Inflammatory macrophage (primary cell): ENCODE measurements at places on chromosomes 4 and X.

DNA sequence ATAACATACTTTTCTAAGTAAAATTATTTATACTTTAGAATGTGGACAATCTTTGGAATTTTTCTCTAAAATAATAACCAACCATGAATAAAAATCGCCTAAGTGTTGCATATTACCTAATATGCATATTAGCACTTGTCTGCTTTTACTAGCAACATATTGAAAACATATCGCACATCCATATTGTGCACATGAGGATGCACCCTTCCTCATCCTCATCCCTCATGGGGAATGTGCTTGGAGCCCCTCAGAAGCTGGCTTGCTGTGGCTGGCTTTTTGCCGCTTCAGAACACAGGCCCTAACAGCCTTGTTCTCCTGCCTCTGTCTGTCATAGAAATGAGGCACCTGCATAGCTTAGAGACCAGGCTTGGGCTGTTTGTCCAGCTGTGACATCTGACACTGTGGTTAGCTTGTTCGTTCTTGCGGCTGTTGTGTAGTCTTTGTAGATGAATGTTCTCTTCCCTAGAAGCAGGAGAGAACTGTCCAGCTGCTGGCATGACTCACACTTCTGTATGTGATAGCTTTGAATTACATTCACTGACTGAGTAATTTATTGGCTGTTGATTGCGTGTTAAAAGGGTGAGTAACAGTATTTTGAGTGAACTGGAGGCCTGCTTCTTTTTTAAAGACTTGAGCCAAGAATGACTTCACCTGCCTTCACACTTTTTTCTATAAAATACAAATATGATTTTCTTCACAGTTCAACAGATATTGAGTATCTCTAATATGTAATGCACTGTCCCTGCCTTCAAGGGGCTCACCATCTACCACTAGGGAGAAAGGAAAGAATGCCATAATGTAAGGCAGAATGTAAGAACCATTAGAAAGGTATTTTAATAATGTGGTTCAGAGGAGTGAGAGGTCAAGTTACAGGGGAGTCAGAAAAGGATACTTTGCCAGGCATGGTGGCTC is 81.9 kb downstream of the HMGB2 start:
- DNase-seq = peak; percentile 55

DNA sequence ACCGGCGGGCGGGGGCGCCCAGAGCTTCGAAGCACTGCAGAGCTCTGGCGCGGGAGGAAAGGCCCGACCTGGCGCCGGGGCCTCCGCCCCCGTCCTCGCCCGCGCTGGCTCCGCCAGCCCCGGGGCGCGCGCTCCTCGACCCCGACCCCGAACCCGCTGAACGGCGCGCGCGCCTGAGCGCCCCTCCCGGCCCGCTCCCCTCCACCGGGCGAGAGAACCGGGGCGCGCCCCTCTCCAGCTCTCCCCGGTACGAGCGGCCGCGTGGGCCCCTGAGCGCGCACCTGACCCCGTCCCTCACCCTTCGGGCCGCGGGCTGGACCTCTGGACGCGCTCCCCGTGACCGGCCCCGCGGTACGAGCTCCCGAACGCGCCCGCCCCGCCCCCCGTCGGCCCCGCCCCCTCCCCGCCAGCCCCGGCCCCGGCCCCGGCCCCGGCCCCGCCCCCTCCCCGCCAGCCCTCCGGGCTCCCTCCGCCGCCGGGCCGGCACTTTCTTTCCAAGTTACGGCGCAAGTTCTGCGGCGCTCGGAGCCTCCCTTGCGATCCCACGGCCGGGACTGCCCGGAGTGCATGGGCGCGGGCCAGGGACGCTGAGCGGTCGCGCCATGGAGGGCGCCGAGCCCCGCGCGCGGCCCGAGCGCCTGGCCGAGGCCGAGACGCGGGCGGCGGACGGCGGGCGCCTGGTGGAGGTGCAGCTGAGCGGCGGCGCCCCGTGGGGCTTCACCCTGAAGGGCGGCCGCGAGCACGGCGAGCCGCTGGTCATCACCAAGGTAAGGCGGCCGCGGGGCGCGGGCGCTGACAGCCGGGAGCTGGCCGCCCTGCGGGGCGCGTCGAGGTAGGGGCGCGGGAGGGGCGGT is at the start of gene SHROOM2:
Gene SHROOM2, plus strand, starts transcription at position 486 of the 854 bp plus-strand sequence. Its CDS starts 117 bp downstream, at position 603.
- no peak for DNase-seq

- no peak for DNase-seq
These were observed 8.3 kb downstream of the CSN2 start for GRCh38 chr4:69957209-69957608.

- peak; percentile 93 for DNase-seq
These were observed 5.0 kb downstream of the TACC3 start for GRCh38 chr4:1726146-1726934.

DNA sequence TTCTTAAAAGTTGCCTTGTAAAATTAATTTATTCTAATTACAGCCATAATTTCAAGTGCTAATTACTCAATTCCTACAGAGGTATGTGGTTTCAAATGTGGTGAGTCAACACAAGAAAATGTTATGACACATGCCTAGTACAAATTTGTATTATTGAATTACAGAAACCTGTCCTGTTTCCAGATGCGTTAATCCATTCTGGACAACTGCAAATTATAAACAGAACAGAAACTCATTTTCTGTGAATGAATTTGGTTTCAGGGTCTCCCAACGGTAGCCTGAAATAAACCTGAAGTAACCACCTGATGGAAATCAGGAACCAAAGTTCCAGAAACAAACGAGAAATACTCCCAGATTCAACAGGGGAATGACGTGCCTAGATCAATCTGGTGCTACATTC is 328.6 kb upstream of the F9 start:
- no peak for DNase-seq

GRCh38 chrX:38379088-38379487 is 26.7 kb downstream of the OTC start:
- peak; percentile 71 for DNase-seq

GRCh38 chr4:101527188-101527587 is 179.9 kb upstream of the PPP3CA start:
- no peak for DNase-seq

DNA sequence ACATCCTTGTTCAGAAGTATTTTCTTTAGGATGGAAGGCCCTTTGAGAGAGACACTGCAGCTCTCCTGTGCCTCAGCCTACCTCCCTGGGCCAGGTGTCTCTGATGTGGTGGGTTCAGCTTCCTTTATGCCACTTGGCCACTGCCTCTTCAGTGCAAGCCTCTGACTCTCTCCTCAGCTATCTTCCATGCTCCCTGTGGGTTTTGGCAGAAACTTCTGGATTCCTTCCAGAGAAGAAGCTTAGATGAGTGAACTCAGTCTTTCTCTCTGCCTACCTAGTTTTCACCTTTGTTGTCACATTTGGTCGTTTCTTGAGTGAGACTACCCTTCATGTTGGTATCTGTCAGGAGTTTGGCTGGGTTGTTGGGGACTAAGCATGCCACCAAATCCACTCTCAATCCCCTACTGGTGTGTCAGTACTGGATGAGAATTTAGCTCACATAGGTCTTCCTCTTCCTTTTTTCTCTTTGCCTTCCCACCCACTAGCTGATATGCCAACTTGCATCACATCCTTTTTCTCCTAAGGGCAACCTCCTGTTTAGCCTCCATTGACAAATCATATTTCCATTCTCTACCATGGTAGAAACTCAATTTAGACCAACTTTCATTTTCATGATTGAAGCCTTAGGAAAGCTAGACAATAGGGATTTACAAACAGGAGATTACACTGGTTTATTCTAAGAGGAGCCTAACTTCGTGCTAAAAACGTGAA is 32.0 kb downstream of the IL15 start:
- peak; percentile 43 for DNase-seq

GRCh38 chr4:184387351-184387750 is 87.0 kb downstream of the IRF2 start:
- DNase-seq = no peak

GRCh38 chr4:144353292-144353691 is 212.8 kb upstream of the GYPA start:
- DNase-seq = no peak

- no peak for DNase-seq
These were observed 234.0 kb downstream of the SPOCK3 start for GRCh38 chr4:167000141-167000852.

DNA sequence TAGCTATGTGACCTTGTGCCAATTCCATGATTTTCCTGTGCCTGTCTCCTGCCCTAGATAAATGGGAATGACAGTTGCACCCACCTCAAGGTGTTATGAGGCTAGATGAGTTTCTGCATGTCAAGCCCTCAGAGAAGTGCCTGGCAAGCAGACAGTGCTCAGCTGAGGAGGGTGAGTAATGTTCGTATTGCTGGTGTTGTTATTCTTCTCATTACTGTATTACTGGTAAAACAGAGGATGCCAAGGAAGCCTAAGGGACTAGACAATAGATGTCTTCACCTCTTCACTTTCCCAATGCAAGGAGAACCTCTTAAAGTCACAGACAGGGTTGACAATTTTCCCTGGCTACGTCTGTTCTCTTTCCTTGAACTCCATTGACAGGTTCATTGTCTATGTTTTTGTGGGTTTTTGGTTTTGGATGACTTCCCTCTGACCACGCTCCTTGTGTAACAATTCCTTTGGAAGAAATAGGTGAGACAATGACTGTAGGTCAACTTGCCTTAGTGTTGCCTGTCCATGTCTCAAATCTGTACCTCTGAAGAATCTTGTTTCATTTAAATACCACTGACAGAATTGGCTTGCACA is 19.2 kb downstream of the ETDC start:
- DNase-seq = no peak

GRCh38 chr4:36310793-36311192 is 29.4 kb downstream of the DTHD1 start:
- DNase-seq = peak; percentile 88

DNA sequence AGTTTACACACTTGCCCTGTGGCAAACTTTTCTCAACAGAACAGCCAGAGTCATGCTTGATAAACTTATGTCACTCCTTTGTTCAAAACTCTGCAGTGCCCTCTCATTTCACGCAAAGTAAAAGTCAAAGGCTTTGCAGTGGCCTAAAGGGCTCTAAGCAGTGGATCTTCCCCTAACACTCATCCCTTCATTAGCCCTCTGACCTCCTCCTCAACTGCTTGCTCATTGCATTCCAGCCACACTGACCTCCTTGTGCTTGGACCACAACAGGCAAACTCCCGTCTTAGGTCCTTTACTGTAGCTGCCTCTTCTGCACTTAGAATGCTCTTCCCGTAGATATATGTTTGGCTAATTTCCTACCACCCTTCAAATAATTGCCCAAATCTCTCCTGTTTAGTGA is 5.6 kb downstream of the PRDM5 start:
- no peak for DNase-seq

DNA sequence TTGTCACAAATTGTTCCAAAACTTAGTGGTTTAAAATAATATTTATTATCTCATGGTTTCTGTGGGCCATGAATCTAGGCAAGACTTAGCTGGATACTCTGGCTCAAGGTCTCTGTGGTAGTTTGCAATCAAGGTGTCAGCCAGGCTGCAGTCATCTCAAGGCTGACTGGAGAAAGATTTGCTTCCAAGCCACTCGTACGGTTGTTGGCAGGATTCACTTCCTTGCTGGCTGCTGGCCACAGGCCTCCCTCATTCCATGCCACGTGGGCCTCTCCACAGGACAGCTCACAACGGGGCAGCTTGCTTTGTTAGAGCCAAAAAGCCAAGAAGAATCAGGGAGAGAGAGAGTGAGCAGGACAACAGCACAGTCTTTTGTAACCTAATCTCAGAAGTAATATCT is 101.4 kb downstream of the WWC2 start:
- DNase-seq = no peak

DNA sequence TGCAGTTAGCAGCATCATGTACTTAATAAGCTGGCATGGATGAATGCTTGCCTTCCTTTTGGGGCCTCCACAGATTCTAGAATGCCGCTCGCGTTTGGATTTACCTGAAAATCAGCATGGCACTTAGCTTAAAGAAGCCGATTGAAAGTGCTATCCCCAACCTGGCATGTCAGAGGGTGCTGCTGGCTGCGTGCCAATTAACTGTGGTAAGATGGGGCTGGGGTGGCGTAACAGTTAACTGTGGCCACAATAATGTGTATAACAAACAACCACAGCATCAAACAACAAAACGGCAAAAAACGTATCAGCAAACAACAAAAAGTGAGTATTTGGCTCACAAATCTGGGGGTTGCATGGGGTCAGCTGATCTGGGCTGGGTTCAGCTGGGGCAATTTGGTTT is 70.5 kb downstream of the CBLL2 start:
- DNase-seq = no peak

DNA sequence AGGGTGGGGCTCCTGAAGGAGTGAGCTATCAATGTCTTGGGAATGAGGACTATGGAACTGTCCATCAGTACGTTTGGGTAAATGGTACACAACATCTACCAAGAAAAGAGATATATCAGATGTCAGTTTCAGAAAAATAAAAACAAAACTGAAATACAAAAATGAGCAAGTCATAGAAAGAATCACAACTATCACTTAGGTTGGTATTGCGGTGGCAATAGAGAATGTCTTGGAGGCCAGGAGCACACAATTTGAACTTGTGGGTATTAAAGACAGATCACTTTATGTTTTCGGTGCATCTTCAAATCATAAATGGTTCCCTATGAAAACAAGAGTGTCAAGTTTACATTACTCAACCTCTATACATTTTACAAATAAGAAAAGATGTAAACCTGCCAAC is 176.8 kb downstream of the CHM start:
- no peak for DNase-seq
